ENCODE measurements at places on chromosomes 16 and 17.

- H3K4me3 ChIP-seq: no peak overlapping the region
- H3K36me3 ChIP-seq: no peaks in the 10 kb centered on the region
- no peaks in the 10 kb centered on the region for H3K4me1 ChIP-seq
- H3K27ac ChIP-seq: no peak overlapping the region
These were observed 46.3 kb upstream of the CCL1 start for GRCh38 chr17:34409352-34409751.

DNA sequence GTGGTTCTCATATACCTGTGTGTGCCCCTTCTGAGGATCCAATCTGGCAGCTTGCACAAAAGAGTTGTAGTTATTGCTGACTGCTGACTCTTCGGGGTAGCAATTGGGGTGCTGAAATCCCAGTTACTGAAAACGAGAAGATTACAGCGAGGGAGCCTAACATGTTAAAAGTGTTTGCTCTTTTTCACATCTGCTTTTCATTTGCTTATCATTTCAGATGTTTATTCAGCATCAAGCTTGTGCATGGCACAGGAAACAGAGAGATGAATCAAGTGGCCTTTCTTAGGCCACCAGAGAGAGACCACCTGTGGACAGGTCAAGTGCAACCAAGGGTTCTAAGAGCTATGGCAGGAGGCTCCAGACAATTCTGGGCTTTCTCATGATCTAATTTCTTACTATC, 16.9 kb downstream of the DHRS7B start:
- no peak for DNase-seq
- H3K4me1 ChIP-seq: no peaks in the 10 kb centered on the region
- H3K27me3 ChIP-seq: no peaks in the 10 kb centered on the region
- H3K36me3 ChIP-seq: peaks cover 9% of the 10 kb centered on the region
- H3K27ac ChIP-seq: no peak overlapping the region

DNA sequence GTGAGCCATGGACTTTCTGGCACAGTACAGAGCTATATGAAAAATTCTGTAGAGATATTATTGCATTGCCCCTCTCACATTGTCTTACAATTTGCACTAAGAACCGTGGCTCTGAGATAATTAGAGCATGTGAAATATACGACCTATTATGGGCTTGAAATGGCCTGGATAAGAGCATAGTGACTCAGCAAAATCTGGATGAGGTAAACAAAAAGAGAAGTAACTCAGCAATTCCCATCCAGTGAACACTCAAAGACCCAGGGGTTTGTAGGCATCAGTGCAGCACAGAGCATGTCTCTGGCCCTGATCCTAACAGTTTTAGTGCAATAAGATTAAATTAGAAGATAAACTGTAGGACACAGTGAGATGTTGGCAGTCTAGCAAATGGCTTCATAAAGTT, 317.2 kb upstream of the MYOCD start:
- DNase-seq: no peak
- H3K4me1 ChIP-seq: no peaks in the 10 kb centered on the region
- no peak overlapping the region for H3K27ac ChIP-seq
- no peaks in the 10 kb centered on the region for H3K36me3 ChIP-seq
- H3K27me3 ChIP-seq: no peaks in the 10 kb centered on the region

DNA sequence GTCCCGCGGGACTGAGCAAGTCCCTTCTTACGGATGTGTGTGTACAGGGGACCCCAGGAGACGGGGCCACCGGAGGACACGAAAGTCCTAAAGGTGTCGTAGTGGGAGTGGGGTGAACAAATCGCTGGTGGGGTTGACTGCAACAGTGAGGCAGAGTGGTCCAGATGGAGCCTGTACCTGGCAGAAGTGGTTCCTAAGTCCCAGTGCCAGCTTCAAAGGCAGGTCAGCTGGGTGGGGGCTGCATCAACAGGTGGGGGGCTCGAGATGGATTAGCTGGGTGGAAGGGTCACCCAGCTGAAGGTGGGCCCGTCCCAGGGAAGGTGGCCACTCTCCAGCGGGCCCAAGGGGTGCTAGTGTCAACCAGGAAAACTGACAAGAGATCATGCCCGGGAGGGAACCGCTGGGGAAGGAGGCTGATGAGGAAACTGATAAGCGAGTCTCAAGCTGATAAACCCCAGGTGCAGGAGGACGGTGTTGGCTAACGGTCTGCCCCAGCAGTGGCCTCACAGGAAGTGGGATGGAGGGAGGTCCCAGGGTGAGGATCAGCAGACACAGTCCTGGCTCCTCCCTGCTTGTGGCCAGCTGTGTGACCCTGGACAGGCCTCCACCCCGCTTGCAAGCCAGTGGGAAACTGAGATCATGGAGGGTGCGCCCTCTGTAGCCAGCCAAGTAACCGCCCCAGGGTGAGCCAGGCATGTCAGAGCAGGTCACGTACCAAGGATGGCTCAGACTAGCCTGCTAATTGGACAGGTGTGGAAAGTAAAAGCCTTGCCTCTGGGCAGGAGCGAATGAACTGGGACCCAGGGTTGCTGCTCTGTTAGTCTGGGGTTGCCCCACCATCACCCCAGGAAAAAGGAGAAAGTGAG, 1.0 kb downstream of the ORAI3 start:
- no peaks in the 10 kb centered on the region for H3K27me3 ChIP-seq
- DNase-seq: no peak
- H3K4me3 ChIP-seq: peak overlapping the region; percentile 80
- H3K27ac ChIP-seq: peak overlapping the region; percentile 52

DNA sequence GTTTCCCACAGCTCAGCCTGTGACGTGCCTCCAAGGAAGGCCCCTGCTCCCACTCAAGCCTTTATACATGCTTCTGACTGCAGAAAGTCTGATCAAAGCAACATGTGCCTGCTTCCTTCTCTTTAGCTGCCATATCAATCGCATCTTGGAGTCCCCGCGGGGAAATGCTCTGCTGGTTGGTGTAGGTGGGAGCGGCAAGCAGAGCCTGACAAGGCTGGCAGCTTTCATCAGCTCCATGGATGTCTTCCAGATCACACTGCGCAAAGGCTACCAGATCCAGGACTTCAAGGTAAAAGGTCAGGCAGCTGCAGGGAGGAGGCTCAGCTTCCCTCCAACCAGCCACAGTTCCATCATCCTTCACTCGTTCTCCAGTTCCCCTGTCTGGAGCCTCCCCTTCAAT, 189.7 kb downstream of the ZNF18 start:
- no peaks in the 10 kb centered on the region for H3K36me3 ChIP-seq
- H3K4me1 ChIP-seq: no peaks in the 10 kb centered on the region
- DNase-seq: no peak
- no peak overlapping the region for H3K4me3 ChIP-seq
- no peaks in the 10 kb centered on the region for H3K27me3 ChIP-seq

DNA sequence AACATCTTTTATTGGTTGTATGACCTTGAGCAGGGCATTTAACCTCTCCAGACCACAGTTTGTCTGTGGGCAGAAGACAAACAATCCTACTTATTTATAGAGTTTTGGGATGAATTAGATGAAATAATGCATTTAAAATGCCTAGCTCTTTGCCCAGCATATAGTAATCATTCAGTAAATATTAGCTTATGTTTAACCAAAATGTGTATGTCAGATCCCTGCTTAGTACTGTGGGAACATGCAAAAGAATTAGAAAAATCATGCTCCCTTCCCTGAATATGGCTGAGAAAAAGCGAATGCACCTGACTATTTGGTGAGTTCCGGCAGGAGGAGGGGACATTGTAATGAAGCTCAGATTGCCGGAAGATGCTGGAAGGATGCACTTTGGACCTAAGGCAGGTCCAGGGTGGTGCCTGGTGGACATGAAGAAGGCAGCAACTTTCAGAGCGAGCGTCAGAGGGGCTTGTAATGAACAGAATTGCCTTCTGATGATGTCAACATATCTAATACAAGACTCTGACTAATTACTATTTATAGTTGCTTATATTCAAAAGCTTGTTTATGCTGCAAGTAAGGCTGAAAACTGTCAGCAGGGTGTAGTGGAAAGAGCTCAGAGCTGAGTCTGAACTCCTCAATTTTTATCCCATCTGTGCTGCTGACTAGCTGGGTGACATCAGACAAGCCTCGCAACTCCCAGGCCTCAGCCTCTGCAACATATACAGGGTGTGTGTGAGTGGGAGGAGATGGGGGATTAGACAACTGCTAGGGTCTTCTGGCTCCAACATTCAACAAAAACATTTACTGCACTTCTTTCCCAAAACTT, 221.2 kb downstream of the PRKCA start:
- H3K27ac ChIP-seq: no peak overlapping the region
- DNase-seq: no peak
- no peak overlapping the region for H3K4me3 ChIP-seq
- no peaks in the 10 kb centered on the region for H3K27me3 ChIP-seq

- H3K4me1 ChIP-seq: peaks cover 10% of the 10 kb centered on the region
- no peak overlapping the region for H3K4me3 ChIP-seq
- no peak for DNase-seq
- no peak overlapping the region for H3K27ac ChIP-seq
- H3K36me3 ChIP-seq: no peaks in the 10 kb centered on the region
These were observed 271.0 kb downstream of the C16orf95 start for GRCh38 chr16:87046235-87046634.

GRCh38 chr16:23949630-23950290, 114.0 kb downstream of the PRKCB start:
- no peaks in the 10 kb centered on the region for H3K36me3 ChIP-seq
- no peak for DNase-seq
- peaks cover 4% of the 10 kb centered on the region for H3K27me3 ChIP-seq
- H3K4me1 ChIP-seq: peaks cover 17% of the 10 kb centered on the region
- no peak overlapping the region for H3K4me3 ChIP-seq
- H3K27ac ChIP-seq: no peak overlapping the region

- no peak overlapping the region for H3K27ac ChIP-seq
- H3K27me3 ChIP-seq: peaks cover 83% of the 10 kb centered on the region
- no peak for DNase-seq
- no peaks in the 10 kb centered on the region for H3K4me1 ChIP-seq
- no peak overlapping the region for H3K4me3 ChIP-seq
- H3K36me3 ChIP-seq: no peaks in the 10 kb centered on the region
These were observed 7.8 kb downstream of the HOXB1 start for GRCh38 chr17:48523010-48523409.

- H3K27ac ChIP-seq: peak within 1 kb of the TSS; percentile 36
- H3K4me1 ChIP-seq: peaks cover 3% of the 10 kb centered on the region
- peak within 1 kb of the TSS; percentile 95 for H3K4me3 ChIP-seq
- peak; percentile 75 for DNase-seq
- H3K36me3 ChIP-seq: no peaks in the 10 kb centered on the region
- H3K27me3 ChIP-seq: no peaks in the 10 kb centered on the region
These were observed at the start of gene RBL2 for GRCh38 chr16:53434377-53435065. RBL2 (plus strand) TSS chr16:53434471; CDS start chr16:53434557, 86 bp downstream.

GRCh38 chr17:45904866-45905265, 10.5 kb downstream of the MAPT start:
- no peak overlapping the region for H3K4me3 ChIP-seq
- no peak overlapping the region for H3K27ac ChIP-seq
- H3K27me3 ChIP-seq: peaks cover 63% of the 10 kb centered on the region
- H3K36me3 ChIP-seq: no peaks in the 10 kb centered on the region
- no peak for DNase-seq

DNA sequence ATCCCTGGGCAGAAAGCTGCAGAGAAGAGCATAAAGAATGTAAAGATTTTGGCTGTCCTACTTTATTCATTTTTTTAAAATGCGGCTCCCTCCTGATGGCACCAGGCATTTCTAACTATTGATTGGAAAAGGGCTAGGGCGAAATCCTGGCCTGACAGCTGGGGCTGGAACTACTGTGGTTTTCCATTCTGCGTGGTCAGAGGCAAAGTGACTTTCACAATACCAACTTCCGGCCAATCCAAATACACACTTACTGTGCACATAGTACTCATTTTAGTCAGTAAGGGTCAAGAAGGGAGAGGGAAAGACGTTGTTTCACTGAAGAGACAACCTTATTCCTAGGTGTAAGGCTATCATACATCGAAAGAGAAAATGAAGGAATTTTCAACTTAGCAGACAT, 113.8 kb upstream of the PMFBP1 start:
- no peak overlapping the region for H3K27ac ChIP-seq
- H3K27me3 ChIP-seq: no peaks in the 10 kb centered on the region
- DNase-seq: no peak
- no peak overlapping the region for H3K4me3 ChIP-seq
- no peaks in the 10 kb centered on the region for H3K4me1 ChIP-seq
- no peaks in the 10 kb centered on the region for H3K36me3 ChIP-seq

DNA sequence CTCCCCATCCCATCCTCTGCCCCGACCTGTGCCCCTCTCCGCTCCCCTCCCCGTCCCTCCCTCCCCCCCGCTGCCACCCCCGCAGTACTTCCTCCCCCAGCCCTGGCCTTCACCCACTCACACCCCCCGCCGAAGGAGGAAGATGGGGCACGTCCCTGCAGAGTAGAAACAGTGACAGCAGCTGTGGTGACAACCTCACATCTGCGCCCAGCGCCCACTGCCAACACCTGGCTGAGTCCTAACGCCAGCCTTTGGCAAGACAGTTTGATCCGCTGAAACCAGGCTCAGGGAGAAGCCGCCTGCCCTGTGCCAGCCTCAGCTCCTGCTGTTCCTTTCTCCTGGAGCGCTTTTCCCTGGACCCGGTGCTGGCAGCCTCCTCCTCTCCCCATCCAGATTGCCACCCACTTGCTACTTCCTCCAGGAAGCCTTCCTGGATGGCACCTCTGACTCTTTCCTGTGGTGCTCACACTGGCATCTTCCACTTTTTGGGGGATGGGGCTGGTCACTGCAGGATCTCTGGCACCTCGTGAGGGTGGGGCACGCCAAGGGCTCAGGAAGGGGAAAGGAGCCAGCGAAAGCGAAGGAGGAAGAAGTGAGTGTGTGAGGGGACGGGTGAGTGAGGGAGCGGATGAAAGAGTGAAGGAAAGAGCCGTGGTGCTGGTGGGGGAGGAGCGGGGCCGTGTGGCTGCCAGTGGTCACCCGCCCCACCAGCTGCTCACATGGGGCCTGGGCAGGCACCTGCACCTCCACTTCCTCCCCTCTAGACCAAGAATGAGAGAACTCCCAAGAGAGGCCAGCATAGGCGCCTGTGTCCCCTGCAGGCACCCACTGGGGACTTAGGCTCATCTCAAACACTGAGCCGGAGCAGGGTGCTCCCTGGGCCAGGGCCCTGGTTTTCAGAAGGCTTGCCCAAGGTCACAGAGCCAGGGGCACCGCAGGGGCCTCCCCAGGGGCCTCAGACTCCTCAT, 27.0 kb downstream of the ZFPM1 start:
- H3K27ac ChIP-seq: no peak overlapping the region
- H3K4me1 ChIP-seq: peaks cover 16% of the 10 kb centered on the region
- H3K36me3 ChIP-seq: no peaks in the 10 kb centered on the region
- no peaks in the 10 kb centered on the region for H3K27me3 ChIP-seq
- DNase-seq: no peak

DNA sequence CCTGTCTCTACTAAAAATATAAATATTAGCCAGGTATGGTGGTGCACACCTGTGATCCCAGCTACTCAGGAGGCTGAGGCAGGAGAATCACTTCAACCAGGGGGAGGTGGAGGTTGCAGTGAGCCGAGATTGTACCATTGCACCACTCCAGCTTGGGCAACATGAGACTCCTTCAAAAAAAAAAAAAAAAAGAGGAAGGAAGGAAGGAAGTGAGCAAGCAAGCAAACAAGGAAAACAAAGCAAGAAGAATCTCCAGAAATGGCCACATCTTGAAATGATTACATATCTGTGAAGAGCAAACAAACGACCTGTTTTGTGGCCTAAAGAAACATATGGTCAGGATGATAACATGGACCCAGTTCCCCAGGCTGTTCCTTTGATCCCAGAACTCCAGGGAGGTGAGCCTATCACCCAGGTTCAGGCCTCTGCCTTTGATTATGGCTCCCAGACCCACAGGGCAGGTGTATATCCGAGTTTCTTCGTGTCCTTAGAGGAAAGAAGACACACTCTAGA, 8.9 kb downstream of the ACOX1 start:
- no peak for DNase-seq
- H3K36me3 ChIP-seq: peaks cover 2% of the 10 kb centered on the region
- H3K4me1 ChIP-seq: no peaks in the 10 kb centered on the region

All from neuronal stem cell (in vitro differentiated cells).